ENCODE measurements at places on chromosomes 1 and 21.
A peak's percentile ranks its signal among the peaks of the same experiment; 100 is the strongest.

GRCh38 chr1:87759421-87760087 is 430.9 kb downstream of the LMO4 start:
- no peak for DNase-seq

- no peak for DNase-seq
Measured at GRCh38 chr1:151211972-151212705, 13.8 kb downstream of the PIP5K1A start.

GRCh38 chr1:233359431-233359830 is 31.9 kb downstream of the MAP3K21 start:
- DNase-seq = no peak

DNA sequence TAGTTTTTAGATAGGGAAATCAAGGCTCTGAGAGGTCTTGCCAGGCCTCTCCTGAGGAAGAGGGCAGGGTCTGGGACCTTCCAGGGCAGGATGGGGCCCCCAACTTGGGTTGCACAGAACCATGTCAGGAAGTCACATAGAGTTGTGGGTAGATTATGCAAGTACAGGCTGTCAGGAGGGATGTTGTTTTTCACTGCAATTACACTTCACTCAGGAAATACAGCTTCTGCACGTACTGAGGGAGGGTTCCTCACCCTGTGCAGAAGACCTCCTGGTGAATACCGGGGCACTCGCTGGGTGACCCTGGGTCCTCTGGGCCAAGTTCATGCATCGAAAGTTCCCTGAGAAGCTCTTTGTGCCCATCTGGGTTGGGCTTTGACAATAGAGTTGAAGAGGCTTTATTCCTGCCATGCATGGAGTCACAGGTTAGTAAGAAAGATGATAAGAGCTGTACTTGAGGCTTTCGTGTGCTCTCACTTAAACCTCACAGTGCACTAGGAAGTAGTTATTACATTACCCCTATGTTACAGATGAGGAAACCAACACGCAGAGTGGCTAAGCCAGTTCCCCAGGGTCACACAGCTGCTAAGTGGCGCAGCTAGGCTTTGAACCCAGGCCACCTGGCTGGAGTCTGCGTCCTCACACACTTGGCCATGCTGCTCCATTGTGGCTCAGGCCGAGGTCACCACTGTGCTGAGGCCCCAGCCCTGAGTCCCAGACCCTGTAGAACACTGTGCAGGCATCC is 16.2 kb upstream of the TNFRSF1B start:
- DNase-seq = no peak

DNA sequence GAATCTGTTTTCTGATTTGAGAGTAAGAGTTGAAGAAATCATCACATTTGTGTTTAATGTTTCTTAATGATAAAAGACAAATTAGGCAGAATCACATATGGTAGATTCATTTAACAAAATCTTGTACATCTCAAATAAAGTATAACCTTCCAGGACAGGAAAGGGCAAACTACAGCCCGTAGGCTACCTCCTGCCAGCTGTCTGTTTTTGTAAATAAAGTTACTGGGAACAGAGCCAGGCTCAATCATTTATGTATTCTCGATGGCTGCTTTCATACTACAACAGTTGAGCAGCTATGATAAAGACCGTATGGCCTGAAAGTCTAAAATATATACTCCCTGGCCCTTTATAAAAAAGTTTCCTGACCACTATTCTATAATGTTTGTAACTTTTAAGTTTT is 204.1 kb downstream of the COL24A1 start:
- DNase-seq = no peak

GRCh38 chr1:111392460-111392945 is 35.0 kb downstream of the OVGP1 start:
- DNase-seq = no peak

DNA sequence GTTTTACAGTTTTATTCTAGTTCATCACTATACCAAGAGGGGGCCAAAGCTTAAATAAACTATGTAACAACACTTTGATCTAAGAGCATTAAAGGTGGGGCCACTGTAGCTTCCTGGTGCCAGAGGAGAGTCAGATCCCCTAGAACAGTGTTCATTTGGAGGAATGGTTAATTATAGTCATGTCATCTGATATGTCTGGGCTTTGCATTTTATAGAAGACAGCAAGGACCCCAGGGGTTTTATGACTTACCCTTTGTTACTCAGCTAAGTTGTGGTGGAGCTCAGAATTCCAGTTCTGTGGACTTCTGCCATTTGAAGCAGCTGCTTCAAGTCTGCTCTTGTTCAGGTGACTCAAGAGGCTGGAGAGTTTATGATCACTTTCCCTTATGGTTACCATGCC is 16.7 kb downstream of the KDM4A start:
- DNase-seq = no peak

DNA sequence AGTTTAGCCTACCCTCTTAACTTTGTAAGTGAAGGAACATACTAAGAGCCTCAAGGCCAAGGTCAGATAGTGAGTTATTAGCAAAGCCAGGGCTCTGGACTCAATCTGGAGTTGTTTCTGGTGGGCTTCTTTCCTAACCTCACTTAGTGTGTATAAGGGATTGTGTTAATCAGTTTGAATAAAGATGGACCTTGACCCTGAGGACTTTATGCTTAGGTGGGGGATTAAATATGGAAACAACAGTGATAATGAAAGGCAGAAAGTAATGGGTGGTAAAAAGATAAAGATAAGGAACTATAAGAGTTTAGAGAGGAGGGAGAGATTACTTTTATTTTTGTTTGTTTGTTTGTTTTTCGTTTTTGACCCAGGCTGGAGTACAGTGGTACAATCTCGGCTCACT is 5.5 kb downstream of the RABGAP1L start:
- DNase-seq = no peak

GRCh38 chr1:110228869-110229268 is 18.8 kb downstream of the KCNC4 start:
- no peak for DNase-seq

GRCh38 chr1:16006552-16007485 is 2.8 kb downstream of the SRARP start:
- no peak for DNase-seq

GRCh38 chr1:65174585-65174984 is 26.6 kb downstream of the AK4 start:
- DNase-seq = no peak

DNA sequence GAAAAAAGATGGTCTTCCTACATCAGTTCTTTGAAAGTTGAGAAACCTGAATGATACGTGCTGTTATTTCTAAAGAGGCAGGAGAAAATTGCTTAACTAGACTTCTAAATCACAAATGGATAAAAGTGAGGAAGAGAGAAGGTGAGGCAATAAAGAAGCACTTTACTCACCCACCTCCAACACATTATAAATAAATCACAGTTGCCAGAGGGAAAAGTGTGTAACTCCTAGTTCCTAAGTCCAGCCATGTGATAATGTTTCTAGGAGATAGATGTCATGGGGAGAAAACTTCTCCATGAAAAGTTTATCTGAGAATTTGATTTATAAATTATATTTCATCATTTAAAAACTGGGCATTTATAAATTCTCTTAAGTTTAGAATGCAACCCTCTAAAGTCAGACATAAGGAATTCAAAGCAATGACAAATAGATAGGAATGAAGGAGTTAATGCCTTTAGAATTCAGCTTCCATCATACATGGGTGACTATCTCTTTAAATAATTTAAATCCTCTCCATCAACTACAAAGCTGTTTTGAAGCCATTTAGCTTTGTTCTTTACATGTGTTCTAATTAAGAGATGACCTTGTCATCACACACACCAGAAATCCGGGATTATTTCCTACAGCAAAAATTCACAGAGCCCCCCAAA is 60.0 kb downstream of the NRIP1 start:
- no peak for DNase-seq

GRCh38 chr1:159647616-159648015 is 60.0 kb downstream of the APCS start:
- DNase-seq = no peak

DNA sequence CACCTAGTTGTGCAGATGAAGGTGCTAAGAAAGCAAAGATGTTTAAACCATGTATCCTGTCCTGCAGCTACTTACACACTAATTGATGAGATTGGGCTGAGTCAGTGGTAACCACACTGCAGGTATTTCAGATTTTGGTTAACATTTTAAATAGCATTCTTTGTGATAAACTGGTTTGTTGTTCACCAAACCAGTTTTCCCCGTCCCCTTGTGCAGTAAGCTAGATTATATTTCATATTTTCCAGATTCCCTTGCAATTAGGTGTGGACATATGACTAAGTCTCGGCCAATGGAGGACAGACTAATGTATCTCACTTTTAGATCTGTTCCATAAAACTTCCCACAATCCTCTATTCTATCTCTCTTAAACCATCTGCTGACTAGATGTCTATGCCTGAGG is 320.4 kb downstream of the RWDD3 start:
- no peak for DNase-seq

- no peak for DNase-seq
Measured at GRCh38 chr1:221246067-221246466, 366.8 kb downstream of the HLX start.

DNA sequence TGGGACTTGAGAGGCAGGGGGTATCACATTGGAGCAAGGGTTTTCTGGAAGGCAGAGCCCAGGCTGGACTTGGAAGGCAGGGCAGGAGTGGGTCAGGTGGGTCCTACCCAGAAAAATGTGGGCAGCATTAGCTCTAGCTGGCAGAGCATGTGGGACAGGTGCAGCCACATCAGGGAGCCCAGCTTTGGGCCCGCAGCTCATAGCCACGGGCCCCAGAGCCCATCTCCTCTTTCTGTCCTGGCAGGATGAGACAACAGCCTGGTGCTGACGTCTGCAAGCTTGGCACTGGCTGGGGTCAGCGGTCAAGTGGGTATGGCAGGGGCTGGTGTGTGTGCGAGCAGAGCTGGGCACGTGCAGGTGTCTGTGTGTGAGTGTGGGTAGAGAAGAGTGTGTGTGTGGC is 154.7 kb downstream of the GRIK3 start:
- no peak for DNase-seq

DNA sequence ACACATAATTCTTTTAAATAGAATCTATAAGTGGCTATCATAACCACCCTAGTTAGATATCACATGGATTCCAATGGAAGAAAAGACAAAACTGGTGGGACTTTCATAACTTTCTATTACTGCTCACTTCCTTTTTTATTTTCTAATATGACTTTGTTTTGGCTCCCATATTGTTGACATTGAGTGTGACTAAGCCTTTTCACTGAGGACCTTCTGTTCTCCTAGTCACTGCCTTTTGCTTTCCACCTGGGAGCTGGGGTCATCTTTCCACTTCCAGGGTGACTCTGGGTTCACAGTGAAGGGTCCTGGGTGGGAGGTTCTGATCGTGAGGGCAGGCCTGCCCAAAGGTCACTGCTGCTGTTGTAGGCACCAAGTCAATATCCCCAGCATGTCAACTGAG is 275.8 kb downstream of the TGFB2 start:
- no peak for DNase-seq

DNA sequence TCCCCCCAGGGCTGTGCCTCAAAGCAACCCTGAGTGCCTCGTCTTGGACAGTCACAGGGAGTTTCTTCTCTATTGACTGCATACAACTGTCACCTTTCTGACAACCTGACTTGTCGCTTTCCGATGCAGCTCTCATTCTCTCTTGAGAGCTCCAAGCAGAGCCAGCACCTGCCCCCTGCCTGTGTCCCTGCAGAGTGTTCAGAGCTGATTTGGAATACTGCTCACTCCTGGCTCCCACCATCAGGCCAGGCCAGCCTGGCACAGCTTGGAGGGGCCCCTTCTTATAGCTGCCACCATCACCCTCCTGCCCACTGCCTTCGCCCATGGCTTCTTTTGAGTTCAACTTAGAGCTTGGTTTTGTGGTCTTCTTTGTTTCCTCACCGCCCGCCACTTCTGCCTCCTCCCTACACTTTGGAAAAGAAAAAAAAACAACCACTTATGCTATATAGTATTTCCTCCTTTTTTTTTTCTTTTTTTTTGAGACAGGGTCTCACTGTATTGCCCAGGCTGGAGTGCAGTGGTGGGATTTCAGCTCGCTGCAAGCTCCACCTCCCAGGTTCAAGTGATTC is 12.3 kb downstream of the NCF2 start:
- no peak for DNase-seq

- DNase-seq = no peak
Measured at GRCh38 chr1:237187842-237188241, 145.9 kb downstream of the RYR2 start.

- DNase-seq = no peak
Measured at GRCh38 chr21:36636016-36636415, 62.9 kb upstream of the SIM2 start.

GRCh38 chr1:187257476-187257875 is 428.7 kb downstream of the PLA2G4A start:
- DNase-seq = no peak

DNA sequence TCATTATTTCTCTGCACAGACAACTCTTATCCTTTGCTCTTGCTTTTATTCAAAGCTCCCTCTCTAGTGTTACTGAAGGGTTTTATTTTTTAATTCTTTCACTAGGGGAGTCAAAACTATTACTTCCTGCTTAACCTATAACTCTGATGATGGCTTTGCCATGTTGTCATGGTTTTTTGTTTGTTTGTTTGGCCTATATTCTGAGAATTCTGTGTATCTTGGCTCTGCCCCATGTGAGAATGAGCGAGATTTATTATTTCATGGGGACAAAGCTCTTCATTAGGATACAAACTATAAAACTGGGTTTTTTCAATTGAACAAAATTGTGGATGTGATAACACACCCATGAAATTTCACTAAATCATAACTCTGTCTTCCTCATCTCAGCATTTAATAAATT is 190.5 kb upstream of the C1orf105 start:
- DNase-seq = no peak

DNA sequence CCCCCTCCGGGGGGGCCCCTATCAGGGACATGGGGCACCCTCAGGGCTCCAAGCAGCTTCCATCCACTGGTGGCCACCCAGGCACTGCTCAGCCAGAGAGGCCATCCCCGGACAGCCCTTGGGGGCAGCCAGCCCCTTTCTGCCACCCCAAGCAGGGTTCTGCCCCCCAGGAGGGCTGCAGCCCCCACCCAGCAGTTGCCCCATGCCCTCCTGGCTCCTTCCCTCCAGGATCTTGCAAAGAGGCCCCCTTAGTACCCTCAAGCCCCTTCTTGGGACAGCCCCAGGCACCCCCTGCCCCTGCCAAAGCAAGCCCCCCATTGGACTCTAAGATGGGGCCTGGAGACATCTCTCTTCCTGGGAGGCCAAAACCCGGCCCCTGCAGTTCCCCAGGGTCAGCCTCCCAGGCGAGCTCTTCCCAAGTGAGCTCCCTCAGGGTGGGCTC is 34.9 kb downstream of the TRIM11 start:
- DNase-seq = no peak

- no peak for DNase-seq
Measured at GRCh38 chr1:95440511-95440910, 206.5 kb downstream of the RWDD3 start.

DNA sequence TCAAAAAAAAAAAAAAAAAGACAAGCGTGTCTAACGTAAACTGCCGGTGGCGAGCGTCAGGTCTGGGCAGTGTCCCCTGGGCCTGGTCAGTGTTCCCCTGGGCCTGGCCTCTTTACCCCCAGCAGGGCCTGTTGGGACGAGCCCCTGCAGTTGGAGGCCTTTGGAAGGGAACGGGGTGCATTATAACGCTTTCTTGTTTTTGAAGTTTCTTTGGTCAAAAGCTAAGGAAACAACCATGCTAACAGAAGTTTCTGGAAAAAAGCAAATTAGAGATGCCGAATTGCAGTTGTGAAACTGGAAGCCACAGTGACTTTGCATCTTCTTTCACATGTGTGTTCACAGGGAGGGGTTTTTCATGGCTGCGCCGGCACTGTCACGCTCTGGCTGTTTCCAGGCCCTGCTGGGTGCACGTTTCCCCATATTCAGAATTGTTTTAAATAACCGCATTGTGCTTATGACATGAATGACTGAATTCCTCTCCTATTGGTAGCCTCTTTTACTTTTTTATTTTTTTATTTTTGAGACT is 16.0 kb downstream of the RRP1 start:
- DNase-seq = peak; percentile 68

- DNase-seq = no peak
Measured at GRCh38 chr1:226798427-226799411, 59.6 kb upstream of the ITPKB start.

GRCh38 chr1:176733661-176734060 is 270.7 kb downstream of the PAPPA2 start:
- DNase-seq = no peak
